ENCODE measurements at places on chromosomes 12 and 14.
A peak's percentile ranks its signal among the peaks of the same experiment; 100 is the strongest.

- DNase-seq, result no peak
Measured at GRCh38 chr12:9957834-9958233, 13.4 kb upstream of the CLEC12A start.

GRCh38 chr12:32650508-32650907 lies 28.6 kb upstream of the DNM1L start:
- DNase-seq, result no peak

DNA sequence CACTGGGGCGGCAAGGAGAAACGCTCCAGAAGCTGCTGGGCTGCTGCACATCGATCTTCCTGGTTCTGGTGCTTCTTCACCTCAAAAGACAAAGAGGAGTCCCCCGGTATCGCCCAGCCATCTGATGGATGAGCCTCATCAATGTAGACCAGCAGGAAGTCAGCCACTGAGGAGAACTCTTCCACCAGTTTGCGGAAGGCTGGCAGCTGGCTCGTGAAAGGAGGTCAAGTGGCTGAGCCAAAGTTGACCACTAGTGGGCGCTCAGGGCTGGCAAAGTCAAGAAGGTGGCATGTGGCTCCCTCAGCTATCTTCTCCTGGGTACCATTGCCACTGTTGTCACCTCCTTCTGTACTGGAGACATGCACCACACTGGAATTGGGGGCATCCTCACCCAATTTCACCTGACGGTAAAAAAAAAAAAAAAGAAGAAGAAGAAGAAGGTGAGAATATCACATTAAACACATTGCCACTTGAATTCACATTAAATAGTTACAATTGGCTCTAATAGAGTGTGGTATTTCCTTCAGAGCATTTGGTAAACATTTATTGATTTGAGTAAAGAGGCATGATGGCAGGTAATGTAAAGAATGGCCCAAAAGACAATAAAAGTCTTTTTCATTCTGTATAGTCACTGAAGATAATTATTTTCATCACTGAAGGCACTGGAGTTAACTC lies 8.3 kb downstream of the DIO2 start:
- no peak for DNase-seq

- peak; percentile 55 for DNase-seq
Measured at GRCh38 chr14:55107766-55108554, 21.1 kb upstream of the LGALS3 start.

DNA sequence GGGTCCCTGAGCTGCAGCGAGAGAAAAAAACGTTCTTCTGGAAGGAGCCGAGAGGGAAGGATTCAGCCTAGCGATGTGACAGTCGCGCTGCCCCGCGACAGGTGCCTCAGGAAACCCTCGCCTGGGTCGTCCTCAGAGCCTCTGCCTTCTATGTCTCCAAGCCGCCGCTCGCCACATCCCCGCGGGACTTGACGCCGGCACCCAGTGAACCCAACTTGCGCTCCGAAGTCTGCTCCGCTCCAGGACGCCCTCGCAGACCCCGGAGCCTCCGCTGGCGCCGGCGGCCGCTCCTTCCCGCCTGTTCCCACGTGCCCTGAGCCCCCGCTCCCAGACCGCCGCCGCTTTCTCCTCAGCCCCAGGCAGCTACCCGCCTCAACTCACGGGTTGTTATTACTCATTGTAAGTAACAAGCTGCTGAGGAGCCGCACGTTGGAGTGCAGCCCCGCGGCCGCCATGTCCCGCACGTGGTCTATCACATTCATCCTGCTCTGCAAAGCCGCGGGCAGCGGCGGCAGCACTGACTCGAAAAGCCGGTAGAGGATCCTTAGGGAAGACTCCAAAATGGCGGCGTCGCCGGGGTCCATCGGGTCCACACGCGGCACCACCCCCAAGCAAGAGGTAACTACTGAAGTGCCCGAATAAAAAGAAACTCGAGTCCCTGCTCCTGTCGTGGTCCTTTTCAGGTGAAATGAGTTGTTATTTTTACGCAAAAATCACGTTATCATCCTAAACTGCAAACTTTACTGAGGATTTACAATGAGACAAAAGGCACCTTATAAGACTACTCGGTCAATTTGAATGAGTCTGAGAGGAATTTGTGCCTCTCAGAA lies at the start of gene ANAPC7:
TSS of gene ANAPC7 (minus strand) at position 563 of the 830 bp plus-strand sequence. CDS start at position 482, 81 bp downstream.
- DNase-seq, result peak; percentile 83

DNA sequence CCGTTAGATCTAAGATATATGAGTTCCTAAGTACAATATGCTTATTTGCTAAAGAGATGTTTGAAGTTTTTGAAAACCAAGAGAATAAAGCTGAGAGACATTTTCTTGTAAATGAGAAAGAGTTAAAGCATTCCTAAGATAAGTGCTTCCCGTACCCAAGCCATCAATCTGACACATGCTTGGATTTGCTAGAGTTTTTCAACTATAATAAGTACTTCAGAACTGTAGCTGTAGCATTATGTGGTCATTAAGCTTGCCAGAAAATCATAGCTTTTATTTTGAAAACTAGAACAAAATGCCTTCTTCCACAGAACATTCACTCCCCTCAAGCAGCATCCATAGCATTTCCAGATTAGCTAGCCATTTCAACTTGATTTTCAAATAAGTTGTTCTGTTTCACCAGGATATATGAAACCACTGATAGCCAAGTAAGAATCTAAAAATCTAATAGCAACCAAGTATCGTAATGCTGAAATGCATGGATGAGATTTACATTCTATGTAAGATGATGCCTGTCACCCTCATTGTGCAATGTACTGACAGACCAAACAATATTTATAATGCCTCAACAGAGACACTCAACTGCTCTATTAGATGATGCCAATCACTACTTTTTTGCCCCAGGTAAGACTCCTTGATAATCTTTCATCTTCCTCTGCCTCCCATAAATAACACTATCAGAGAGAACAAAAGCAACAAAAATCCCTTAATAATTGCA lies 8.0 kb downstream of the SNW1 start:
- DNase-seq, result no peak

- no peak for DNase-seq
Measured at GRCh38 chr14:55689981-55690871, 110.2 kb downstream of the KTN1 start.

- no peak for DNase-seq
Measured at GRCh38 chr12:93297032-93297431, 80.7 kb upstream of the NUDT4 start.

DNA sequence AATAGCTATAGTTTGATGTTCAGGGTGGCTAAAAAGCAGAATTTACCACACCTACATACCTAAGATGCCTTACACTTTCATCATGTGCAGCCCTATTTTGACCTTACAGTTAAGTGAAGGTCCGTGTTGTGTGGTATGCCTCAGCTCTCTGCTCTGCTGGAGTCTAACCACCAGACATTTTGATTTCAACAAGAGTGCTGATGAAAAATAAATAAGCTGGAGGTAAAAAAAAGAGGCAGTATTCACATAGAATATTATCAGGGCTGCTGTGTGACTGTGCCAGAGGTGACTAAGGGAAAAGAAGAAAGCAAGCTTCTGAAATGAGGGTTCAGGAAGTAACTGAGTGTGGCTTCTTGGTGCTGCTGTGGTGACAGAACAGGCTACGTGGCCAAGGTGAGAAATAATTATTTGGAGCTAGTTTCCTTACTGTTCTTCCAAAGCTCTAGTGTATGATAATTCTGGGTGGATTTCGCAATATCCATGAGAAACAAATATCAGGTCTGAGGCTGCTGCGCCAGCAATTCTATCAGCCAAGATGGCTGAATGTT lies 188.8 kb downstream of the STXBP6 start:
- no peak for DNase-seq

DNA sequence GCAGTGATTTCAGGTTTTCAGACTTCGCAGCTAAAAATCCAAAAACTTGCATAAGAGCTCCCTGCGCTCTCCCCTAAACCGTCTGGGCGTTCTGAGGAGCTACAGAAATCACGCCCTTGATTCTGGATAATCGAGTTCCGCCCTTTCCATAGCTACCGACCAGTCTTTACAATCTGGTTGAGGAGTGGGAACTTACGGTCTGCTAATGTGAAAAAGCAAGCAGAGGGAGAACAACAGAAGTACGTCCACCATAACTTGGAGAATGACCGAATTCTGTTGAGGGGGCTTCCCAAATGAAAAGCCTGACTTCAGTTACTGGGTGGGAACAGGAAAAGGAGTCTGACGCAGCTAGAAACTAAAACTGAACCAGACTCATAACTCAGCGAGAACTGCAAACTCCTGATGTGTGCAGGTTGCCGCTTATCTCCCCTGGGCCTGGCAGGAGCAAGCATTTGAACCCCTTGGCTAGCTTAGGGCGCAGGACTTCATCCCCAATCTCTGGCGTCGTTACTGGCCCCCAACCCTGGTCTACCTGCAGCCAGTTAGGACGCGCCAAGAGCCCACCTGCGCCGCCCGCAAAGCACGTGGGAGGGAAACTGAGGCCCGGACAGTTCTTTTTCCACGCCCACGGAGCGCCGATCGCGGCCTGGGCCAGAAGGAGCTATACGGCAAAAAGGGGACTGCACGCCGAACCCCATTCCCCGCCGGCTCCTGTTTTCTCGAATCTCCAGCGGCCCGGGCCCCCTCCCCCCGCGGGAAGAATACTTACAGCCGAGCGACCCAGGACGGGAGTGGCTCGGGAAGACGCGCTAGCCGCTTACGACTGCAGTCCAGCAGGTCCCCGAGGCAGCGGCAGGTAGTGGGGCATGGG lies 838 bp downstream of the LRIG3 start:
- no peak for DNase-seq

DNA sequence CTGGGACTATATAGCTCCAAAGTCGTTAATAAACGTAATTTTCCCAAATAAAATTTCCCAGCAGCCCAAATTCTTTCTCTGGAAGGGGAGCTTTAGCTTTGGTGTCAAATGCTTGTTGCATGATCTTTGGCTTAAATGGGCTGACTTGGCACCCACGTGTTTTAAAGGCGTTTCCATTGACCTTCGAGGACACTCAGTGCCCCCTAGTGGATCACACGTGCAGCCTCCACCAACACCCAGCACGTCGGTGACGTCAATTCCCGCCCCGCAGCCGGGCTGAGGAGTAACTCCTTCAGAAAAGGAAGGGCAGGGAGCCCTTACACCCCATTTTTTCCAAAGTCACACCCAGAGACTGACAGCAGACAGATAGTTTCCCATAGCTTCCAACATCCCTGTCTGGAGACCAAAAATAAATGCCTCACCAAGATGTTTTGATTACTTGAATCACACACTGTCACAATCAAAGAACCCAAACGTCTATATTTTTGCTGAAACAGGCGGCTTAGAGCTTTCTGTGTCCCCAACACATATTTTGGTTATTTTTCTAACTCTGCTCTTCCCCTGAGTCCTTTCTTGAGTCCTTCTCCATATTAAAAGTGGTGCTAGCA lies 707.9 kb downstream of the AACS start:
- DNase-seq, result no peak

GRCh38 chr12:120901818-120902217 lies 2.3 kb downstream of the SPPL3 start:
- DNase-seq, result no peak

GRCh38 chr12:131024026-131024425 lies 70.3 kb downstream of the ADGRD1 start:
- no peak for DNase-seq

DNA sequence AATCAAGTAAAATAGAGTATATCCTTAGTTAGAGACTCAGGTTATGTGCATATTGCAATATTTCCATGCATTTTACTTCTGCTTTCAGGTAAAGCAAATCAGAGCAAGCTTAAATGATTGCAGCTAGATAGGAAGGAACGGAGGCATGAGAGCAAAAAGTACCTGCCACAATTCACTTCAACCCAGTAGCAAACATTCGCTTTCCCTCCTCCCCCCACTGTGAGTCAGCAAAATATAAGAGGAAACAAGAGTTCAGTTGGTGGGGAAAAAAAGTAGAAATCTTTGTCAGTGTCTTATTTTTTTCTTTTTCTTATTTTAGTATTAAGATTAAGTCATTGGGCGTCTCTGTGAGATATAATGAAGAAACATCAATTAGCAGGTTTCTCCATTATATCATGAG lies 475.4 kb downstream of the NPAS3 start:
- DNase-seq, result no peak

DNA sequence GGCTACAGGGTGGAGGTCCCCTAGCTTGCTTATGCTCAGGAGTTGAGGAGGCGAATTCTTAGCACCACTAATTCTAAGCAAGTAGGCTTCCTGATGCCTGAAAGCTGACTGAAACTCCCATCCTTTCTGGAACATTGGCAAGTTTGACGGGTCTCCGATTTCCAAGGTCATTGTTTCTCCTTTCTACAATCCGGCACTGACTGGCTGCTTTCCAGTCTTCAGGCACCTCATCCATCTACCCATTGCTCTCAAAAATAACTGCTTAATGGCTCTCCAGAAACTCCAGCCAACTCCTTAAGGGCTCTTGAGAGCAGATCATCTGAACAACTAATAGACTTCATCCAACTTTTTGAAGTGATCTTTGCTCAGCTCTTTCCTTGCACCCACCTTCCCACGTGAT lies 13.3 kb downstream of the REM2 start:
- DNase-seq, result no peak

DNA sequence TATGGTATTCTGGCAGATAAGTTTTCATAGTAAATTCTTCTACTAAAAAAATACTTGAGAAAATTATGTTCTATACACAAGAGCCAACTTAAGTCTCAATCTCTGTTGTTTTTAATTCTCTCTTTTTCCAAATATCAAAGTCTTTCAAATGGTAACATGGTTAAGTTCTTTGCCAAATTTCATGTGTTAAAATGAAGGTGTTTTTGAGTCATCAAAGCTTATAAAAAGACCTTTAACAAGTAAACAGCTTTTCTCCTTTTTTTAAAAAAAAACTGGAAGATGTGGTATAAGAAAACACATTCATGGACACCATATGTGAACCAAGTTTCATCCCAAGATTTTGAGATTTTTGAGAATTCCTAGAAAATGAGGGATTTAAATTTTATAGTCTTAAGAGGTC lies 111.3 kb downstream of the FOXG1 start:
- DNase-seq, result no peak

DNA sequence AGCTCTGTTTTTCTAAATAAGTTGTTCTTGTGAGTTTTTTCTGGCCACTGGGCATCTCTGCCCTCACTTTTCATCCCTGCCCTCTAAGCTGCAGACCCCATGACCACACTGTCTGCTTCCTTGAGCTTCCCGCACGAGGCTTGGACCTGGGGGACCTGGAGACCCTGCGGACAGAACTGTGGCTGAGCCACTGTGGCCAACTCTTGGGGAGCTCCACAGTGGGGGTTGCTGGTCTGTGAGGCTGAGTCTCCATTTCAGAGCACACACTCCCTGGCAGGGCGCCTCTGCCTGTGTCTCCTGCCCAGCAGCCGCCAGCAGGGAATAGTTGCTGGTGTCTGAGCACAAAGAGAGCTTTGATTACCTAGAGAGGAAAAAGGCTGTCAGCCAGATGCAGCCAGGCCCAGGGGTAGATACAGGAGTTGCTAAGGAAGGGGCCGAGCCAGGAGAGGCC lies 13.1 kb upstream of the RIN3 start:
- no peak for DNase-seq

DNA sequence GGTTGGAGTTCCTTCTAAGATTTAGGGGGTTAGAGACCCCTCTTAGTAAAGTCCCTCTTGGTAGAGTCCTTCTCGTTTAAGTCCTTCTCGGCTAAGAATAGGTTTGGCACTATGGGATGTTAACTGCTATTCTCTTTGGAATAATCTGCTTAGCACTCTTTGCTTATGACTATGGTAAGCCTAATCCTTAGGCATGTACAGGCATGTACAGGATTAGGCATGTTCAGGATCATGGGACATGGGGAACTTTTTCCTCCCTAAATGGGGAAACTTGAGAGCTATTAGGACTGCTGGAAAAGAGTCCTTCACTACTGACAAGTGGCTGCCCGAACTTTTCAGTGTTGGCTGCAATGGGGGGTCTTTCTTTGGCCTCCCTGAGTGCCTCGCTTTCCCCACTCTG lies 193.3 kb downstream of the TMEM117 start:
- no peak for DNase-seq
